Hepatocyte (in vitro differentiated cells): ENCODE measurements at places on chromosomes 5 and 9. TPM values are rescaled to one million over a fixed set of nuclear protein-coding genes. Genes with fewer than 3 reads are reported as not detected.
A peak's percentile ranks its signal among the peaks of the same experiment; 100 is the strongest.

The RNF208 gene
- polyA plus RNA-seq, result 3.3 and 6.6 TPM in 2 replicates

The PKD2L2 gene
- 0.09 and 0.11 TPM in 2 replicates for polyA plus RNA-seq

DNA sequence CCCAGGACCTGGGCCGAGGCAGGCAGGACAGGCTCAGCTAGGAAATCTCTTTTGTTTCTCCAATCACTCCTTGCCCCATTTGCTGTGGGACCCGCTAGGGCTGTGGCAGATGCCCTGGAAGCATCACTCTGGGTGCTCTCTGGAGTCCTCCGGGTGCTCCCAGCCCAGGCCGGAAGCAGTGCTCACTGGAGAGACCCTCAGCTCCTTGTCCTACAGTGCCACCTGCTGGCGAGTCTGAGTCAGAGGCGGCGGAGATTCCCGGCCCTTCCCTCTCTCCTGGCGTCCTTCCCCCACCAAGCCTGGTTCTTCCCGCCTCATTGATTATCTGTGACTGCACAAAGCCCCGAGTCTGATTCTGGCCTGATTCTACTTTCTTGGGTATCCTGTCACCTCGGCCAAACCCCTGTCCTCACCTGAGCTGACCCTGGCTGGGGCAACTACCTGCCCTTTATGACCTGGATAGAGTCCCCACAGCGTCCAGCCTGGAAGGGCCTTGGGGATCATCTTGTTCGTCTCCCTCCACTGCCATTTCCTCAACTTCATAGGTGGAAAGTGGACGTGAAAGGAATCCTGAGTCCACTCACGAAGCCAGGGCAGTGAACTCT, 7.3 kb upstream of the BARHL1 start:
- H3K4me1 ChIP-seq, result no peaks in the 10 kb centered on the region
- DNase-seq, result peak; percentile 88
- H3K27ac ChIP-seq, result no peak overlapping the region
- peaks cover 55% of the 10 kb centered on the region for H3K27me3 ChIP-seq

DNA sequence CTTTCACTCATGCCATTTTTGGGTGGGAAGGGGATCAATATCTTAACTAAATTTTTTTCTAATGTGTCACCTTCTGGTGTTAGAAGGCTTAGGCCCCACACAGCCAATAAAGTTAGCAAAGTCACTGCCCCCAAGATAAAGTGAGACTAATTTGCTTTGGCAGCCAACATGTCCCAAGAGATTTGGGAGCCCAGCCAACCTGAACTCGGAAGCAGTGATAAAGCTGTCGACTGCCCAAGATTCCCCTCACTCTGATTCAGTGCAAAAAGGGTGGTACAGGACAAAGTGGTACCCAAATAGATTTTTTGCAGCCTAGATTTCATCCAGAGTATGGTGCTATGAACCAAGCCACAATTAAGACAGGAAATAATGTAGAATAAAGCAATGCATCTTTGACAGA, 572.5 kb upstream of the ARRDC3 start:
- H3K27ac ChIP-seq, result no peak overlapping the region
- H3K4me3 ChIP-seq, result no peak overlapping the region
- DNase-seq, result no peak
- no peaks in the 10 kb centered on the region for H3K4me1 ChIP-seq
- no peaks in the 10 kb centered on the region for H3K27me3 ChIP-seq

DNA sequence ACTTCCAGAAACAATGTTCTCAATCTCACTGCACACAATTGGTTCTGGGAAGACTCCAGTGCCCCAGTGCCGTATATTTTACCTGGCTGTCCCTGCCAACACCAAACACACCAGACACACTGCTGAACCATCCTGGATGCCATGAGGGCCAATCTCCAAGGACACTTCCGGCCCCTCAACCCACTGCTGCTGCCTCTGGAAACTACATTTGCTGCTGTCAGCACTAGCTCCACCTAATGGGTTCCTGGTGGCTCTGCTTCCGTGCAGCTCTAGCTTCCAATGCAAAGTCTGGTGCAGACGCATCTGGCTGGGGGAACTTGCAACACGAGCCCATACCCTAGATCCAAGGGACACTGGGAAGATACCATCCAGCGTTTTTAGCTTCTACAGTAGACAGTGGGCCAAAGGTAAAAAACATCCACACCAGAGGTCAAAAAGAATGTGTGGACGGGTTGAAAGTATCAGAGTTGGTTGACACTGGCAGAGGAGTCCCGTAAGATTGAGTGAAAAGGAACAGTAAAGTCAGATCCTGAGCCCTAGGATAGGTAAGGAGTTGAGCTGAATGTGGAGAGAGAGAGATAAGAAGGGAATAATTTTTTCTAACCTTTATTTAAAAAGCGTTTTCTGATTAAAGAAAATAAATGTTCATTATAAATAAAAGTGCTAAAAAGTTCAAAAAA, 99.7 kb upstream of the KIF2A start:
- H3K36me3 ChIP-seq, result no peaks in the 10 kb centered on the region
- no peaks in the 10 kb centered on the region for H3K4me1 ChIP-seq
- no peaks in the 10 kb centered on the region for H3K27me3 ChIP-seq
- no peak overlapping the region for H3K27ac ChIP-seq

DNA sequence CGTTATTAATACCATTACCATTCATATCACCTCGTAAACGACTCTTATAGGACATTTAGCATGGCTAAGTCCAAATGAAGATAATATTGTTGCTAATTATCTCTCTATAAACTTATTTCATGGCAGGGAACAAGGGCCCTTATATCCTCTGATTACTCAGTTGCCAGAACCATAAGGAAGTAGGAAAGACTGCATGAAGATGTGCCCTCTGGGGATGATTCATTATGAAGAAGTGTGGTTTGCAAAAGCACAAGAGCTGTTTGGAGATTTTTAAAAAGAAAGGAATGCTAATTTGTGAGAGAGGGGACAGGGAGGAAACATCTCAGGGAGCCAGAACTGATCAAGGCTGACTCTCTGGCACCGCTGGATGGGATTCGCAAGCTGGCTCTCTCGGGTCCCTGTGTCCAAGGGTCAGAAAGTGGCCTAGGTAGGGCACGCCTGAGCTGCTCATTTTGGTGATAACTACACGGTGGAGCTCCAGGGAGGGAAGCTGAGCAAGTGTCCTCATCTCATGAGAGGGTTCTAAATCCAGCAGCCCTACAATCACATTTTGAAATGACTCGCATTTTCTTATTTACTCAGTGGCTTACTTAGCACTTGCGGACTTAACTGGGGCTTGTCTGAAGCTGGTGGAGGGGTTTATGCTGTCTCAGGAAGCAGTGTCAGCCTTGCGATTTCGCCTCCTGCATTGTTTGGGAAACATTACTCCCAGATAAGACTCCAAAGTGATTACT, 136.8 kb downstream of the C5orf15 start:
- H3K4me1 ChIP-seq, result peaks cover 7% of the 10 kb centered on the region
- no peaks in the 10 kb centered on the region for H3K36me3 ChIP-seq
- H3K27ac ChIP-seq, result no peak overlapping the region
- no peak for DNase-seq
- no peak overlapping the region for H3K4me3 ChIP-seq

GRCh38 chr9:127291246-127291778, 26.7 kb downstream of the GARNL3 start:
- H3K4me3 ChIP-seq, result no peak overlapping the region
- H3K27me3 ChIP-seq, result no peaks in the 10 kb centered on the region
- no peak overlapping the region for H3K27ac ChIP-seq
